A673 (cell line): ENCODE measurements at places on chromosomes 3 and 15.
A peak's percentile ranks its signal among the peaks of the same experiment; 100 is the strongest.

DNA sequence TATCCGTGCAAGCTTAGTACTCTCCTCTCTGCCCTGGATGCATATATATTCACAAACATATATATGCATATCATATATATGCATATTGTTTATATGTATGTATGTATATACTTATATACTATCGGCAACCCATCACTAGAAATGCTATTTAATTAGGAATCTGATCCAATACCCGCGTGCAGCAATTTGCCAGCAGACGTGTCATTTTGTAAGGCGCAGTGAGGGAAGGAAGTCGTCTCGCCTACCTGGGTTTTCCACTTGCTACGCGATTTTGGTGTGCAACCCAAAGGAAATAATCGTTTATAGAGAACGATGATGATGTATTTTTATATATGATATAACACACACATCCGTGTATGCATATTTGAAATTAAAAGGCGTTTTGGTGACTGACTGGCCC is 5.6 kb upstream of the FEZF2 start:
- DNase-seq = no peak

GRCh38 chr3:97647441-97647982 is 117.0 kb upstream of the ARL6 start:
- peak; percentile 0 for DNase-seq

GRCh38 chr3:144879701-144880100 is 908.1 kb downstream of the DIPK2A start:
- DNase-seq = no peak

- peak; percentile 19 for DNase-seq
These were observed 612 bp downstream of the C3orf38 start for GRCh38 chr3:88150371-88150770.

GRCh38 chr3:99751649-99752048 is 66.0 kb upstream of the CMSS1 start:
- no peak for DNase-seq

DNA sequence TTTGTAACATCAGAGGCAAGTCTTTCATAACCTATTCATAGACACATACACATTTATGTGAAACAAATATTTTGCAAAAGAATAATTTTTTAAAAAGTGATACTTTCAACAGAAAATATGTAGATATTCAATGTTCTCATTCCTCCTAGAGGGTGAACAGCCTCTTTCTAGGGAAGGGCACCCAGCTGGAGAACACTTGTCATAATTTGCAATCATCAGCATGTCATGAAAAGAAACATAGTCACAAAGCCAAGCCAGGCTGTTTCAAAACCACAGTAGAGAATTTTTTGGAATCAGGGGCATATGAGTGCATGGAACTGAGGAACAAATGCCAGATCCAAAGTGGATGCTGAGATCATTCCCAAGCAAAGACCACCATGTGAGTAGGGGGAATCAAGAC is 406.9 kb upstream of the ADAMTS9 start:
- no peak for DNase-seq

- DNase-seq = no peak
These were observed 321.8 kb downstream of the ULK4 start for GRCh38 chr3:41640076-41640475.

DNA sequence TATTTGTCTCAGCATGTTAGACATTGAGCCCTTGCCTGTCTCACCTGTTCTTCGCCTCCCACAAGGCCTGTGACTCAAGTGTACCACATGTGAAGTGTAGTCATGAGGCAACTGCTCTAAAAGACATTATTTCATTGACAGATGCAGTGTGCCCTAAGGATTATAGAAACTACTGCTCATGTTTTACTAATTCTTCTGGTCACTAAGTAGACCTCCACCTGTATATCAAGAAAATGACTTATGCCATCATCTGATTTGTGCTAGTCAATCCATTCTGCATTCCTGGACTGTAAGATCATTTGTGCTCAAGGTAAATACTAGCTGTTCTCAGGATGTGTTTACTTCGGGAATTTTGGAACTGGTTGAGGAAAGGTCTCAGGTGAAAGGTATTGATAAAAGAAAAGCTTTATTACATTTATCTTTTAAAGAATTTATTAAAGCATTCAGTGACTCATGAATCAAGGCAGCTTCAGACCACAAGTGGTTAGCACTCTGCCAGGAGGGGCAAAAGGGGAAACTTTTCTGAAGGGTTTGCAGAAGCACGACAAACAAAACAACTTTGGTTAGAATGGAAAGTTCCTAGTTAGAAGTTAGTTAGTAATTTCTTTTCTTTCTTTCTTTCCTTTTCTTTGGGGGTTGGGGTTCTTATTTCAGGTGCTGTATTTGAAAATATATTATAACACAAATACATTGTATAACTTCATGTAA is 465.3 kb upstream of the CBLB start:
- no peak for DNase-seq
